ENCODE measurements at places on chromosomes 2 and 18.

DNA sequence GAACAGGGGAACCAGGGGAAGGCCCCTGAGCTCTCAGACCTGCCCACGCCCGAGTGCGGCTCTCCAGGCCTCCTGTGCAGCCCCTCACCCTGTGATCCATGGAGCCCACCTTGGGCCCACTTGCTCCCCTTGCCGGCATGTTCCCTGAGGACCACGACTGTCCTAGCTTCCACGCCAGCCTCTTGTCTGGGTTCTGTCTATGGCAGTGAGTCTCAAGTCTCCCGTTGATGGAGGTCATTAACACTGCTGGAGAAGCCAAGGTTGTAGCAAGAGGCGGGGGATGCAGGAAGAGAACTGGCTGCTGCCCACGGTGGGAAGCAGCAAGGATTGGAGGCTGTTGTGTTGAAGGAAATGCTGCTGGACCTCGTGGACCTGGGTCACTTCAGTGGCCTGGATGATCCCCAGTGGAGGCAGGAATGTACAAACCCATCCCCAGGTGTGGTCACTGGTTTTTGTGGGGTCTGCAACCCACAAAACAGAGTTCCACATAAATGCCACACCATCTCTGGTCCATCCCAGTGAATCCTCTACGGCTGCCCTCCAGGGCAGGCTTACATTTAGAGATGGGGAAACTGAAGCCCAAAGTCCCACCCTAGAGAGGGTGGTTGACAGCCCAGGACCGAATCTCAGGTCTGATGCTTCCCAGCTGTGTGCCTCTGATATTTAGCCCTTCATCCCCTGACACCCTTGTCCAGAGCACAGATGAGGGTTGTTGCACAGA is 150.3 kb downstream of the NDUFA10 start:
- DNase-seq = no peak

GRCh38 chr2:169983506-169983905 is 156.3 kb downstream of the UBR3 start:
- peak; percentile 27 for DNase-seq

- peak; percentile 31 for DNase-seq
Observed at GRCh38 chr2:59182249-59182648, 941.1 kb upstream of the FANCL start.

DNA sequence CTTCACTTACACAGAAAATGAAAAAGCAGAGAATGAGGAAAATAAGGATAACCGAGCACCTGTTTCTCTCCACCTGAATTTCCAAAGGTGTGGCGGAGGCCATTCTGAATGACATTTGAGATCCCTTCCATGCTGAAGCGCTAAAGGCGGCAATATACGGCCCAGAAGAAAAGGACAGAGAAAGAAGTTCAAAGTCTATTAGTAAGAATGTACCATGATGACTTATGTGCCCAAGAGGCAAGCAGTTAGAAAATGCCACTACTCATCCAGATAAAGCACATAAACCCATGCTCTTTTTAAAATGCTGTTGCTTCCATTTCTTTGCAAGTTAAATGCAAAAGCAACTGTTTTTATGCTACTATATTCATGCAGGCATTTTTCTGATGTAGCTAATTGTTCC is 37.2 kb downstream of the FEZ2 start:
- DNase-seq = no peak

DNA sequence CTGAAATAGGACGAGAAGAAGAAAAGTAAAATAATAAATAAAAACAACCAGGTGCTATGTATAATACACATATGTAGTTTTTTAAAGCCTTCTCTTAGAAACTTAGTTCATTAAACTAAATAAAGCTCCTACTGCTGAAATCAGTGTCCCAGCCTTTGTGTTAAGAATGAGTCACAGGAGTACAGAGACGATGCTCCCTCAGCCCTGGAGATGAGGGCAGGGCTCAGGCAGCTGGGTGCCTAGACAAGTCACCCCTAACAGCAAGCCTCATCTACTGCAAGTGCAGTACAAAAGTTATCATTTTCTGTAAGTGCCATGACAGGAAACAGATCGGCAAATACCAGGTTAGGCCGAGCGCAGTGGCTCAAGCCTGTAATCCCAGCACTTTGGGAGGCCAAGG is 18.2 kb downstream of the KIDINS220 start:
- peak; percentile 16 for DNase-seq

GRCh38 chr2:100184055-100184737 is 41.8 kb upstream of the AFF3 start:
- DNase-seq = peak; percentile 25

GRCh38 chr2:65551528-65551927 is 119.1 kb upstream of the SPRED2 start:
- DNase-seq = no peak

GRCh38 chr2:55269645-55269990 is 587 bp upstream of the MTIF2 start:
- peak; percentile 3 for DNase-seq

DNA sequence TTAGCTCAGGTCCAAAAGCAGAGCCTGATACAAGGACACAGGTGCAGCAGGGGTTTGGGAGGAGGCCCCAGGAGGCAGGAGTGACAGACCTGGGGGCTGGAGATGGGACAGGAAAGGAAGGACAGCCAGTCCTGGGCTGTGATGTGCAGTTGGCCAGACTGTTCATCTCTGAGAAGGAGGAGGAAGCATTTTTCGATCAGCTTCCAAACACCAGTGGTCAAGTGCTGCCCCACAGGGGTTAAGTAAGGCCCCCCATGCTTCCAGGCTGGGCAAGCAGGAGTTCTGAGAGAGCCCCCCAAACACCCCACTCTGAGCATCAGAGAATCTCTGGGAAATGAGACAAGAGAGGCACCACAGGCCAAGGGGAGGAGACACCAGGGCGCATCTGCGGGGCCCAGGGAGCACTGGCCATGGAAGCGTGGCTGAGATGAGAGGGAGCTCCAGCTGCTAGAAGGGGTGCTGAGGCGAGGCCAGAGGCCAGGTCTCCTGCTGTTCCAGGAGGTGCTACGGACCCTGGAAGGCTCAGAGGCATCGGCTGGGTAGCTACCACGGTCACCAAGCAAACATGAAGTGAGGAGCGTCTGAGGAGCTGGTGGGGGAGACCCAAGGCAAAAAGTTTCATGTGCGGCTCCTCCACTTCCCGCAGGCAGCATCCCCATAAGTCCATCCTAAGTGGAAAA is 5.6 kb upstream of the HDAC4 start:
- no peak for DNase-seq

All from AG10803 (cell line).